G401 (cell line): ENCODE measurements at places on chromosomes 16 and 17. TPM values are rescaled to one million over a fixed set of nuclear protein-coding genes. Genes with fewer than 3 reads are reported as not detected.

DNA sequence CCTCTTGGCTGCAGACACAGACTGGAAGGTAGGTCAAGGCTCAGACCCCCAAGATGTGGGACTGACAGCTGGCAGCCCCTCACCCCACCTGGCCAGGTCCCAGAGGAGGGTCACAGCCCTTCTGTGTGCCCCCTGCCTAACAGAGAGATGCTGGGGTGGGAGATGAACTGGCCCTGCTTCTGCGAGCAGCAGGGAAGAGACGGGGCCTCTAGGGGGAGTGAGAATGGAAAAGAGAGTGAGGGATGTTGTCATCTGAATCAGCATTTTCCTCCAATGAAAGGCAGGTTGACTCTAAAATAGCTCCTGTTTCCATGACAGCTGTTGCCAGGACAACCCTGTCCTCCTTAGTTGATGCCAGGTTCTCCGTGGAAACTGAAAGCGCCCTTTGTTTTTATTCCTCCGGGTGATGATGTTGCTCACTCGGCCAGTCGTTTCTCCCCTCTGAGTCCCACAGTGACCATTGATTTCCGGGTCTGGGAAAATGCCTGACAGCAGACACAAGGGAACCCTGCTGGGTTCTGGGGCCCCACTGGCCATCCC lies 4.9 kb upstream of the NDRG4 start:
- peak; percentile 100 for DNase-seq

The EXOC3L1 gene
- 0.24 and 0.25 TPM in 2 replicates for total RNA-seq

DNA sequence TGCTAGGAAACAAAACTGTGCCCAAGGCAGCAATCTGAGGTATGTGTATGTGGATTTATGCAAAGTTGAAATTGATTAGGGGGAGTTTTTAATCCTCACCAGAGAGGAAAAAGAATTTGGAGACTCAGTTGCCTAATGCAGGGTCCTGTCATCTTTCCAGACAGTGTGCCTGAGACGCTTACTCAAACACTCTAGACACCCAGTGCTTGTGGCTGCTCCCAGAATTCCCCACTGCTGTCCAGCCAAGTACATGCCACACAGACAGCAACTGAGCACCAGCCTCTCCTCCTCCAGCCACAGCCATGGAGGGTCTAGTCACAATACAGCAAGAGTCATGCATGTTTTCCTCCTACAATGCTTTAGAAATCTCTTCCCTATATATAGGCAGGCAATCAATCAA lies 118.1 kb downstream of the HIC1 start:
- DNase-seq, result peak; percentile 35

DNA sequence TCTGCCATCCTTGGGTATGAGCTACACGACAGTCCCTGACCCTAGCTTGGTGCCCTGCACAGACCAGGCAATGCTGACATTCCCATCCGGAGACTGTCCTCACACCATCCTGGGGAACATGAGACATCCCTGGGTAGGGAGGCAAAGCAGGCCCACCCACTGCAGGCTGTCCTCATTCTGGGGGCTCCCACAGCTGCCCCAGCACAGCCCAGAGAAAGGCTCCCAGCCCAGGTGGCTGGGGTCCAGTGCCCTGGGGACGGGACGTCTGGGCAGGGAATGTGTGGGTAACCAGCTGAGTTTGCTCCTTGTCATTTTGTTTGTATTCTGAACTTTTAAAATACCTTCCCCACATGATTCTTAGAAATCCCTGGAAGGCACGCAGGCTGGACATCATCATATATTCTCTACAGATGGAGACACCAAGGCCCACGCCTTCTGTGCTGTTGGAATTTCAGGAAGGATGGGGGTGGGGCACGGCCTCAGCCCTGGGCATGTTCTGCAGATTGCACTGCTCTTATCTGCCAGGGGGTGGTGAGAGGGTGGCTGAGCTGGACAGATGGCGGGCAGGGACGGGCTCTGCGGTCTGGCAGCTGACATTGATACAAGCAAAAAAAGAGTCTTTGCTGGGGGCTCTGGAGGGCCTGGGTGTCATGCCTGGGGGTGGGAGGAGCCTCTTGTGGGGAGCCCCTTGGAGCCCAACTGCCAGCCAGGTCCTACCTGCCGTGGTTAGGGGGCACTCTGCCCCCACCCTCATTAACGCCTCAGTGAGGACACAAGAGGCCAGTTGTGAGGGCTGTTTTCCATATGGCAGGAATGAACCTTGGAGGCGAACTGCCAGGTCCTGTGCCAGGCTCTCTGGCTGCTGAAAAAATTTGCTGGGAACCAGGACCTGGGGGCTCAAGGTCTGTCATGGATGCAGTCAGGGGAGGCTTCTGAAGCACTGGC lies 28.4 kb downstream of the LRRC75A start:
- DNase-seq, result peak; percentile 91

- no peak for DNase-seq
Observed at GRCh38 chr16:19744670-19745069, 26.6 kb downstream of the IQCK start.

GRCh38 chr17:32266051-32266388 lies 388 bp downstream of the RHBDL3 start:
- DNase-seq, result no peak

- DNase-seq, result peak; percentile 69
Observed at GRCh38 chr17:17506893-17507464, 10.8 kb upstream of the RASD1 start.

The CYTH1 gene
- 21.7 and 28.1 TPM in 2 replicates for total RNA-seq

DNA sequence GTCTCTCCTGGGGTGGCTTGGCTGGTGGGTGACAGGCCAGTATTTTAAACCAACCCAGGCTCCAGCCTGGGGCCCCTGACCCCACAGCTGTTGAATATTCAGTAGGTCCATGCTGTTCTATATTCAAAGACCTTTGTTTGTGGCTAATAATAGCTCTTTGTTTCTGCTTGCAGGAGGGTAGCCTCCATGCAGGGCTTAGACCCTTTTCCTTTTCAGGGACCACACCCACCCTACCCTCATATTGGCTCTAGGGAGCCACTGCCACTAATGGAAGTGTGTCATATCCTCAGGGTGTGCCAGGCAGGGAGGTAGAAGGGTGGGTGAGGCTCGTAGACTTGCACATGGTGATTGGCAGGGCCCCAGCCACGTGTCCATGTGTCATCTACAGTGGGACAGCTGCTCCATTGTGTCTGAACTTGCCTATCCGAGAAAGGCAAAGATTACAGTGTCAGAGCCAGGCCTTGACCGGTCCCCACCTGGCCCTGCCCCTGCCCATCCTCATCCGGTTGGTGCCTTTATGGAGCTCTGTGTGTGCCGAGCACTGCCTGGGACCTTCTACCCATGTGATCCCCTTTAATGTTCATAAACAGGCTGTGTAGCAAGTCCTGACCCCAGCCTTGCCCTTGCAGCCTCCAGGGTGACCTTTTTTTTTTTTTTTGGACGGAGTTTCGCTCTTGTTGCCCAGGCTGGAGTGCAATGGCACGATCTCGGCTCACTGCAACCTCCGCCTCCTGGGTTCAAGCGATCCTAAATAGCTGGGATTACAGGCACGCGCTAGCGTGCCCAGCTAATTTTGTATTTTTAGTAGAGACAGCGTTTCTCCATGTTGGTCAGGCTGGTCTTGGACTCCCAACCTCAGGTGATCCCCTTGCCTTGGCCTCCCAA lies 22.1 kb downstream of the TMC7 start:
- peak; percentile 50 for DNase-seq

The KRT32 gene
- not detected in 2 replicates for total RNA-seq

The CCL7 gene
- total RNA-seq, result not detected in 2 replicates

The CD79B gene
- total RNA-seq, result 1.3 TPM in 1 of 2 replicates, not detected in the other

DNA sequence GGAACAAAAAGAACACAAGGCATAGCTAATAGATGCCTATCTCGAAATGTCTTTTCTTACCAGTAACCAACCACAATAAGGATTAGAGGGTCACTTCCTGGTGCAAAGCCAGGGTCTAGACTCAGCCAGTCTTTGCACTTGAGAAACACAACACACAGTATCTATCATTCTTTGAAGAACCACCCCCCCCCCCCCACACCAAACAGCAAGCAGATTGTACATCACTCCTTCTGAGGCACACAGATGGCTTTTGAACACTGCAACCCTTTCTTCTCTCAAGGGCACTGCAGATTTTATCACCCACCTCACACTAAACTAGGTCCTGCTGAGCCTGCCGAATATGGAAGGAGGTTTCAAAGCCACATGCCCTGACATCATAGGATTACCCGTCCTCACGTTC lies 145.6 kb downstream of the AATF start:
- DNase-seq, result no peak

The CRHR1 gene
- total RNA-seq, result not detected in 2 replicates

The CHST5 gene
- 0.12 TPM in 1 of 2 replicates, not detected in the other for total RNA-seq

GRCh38 chr17:75827308-75828075 lies 16.7 kb downstream of the UNC13D start:
- DNase-seq, result peak; percentile 85

The SHCBP1 gene
- total RNA-seq, result 11.1 and 30.9 TPM in 2 replicates

The TBX21 gene
- not detected in 2 replicates for total RNA-seq

GRCh38 chr16:29023279-29024277 lies 38.7 kb downstream of the LAT start:
- DNase-seq, result no peak

- no peak for DNase-seq
Observed at GRCh38 chr16:28823291-28823872, 583 bp downstream of the ATXN2L start.

GRCh38 chr17:5234645-5235576 lies at the start of gene SCIMP:
SCIMP (minus strand) TSS chr17:5234860; CDS start chr17:5234755, 105 bp downstream.
- no peak for DNase-seq

DNA sequence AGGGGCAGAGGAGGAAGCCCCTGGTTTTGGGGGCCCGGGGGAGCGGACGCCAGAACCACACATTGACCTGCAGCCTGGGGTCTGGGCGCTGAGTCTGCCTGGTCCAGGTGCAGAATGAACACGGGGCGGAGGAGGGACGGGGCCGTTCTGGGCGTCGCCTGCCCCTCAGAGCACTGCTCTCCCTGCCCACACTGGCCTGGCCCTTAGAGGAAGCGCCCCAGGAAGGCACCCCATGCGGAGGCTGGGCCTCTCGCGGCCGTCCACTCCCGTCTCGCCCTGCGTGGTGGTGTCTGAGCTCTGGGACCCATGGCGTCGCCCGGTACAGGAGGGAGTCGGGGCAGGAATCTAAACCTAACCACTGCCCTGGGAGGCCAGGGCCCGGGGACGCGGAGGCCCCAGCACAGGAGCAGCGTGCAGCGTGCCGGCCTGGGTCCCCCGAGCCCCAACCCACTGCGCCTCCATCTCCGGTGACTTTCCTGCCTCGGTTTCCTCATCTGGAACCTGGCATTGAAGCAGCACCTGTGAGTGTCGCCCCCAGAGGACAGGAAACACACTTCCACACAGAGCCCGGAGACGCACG lies 4.3 kb downstream of the TPSD1 start:
- DNase-seq, result no peak
